ENCODE measurements at places on chromosomes 4 and X.
A peak's percentile ranks its signal among the peaks of the same experiment; 100 is the strongest.

- no peak for DNase-seq
These were observed 99.8 kb downstream of the ARSF start for GRCh38 chrX:3141031-3141430.

- DNase-seq: no peak
These were observed 55.2 kb downstream of the GLRA2 start for GRCh38 chrX:14584548-14584947.

- no peak for DNase-seq
These were observed 30.4 kb downstream of the SCML1 start for GRCh38 chrX:17767734-17768133.

DNA sequence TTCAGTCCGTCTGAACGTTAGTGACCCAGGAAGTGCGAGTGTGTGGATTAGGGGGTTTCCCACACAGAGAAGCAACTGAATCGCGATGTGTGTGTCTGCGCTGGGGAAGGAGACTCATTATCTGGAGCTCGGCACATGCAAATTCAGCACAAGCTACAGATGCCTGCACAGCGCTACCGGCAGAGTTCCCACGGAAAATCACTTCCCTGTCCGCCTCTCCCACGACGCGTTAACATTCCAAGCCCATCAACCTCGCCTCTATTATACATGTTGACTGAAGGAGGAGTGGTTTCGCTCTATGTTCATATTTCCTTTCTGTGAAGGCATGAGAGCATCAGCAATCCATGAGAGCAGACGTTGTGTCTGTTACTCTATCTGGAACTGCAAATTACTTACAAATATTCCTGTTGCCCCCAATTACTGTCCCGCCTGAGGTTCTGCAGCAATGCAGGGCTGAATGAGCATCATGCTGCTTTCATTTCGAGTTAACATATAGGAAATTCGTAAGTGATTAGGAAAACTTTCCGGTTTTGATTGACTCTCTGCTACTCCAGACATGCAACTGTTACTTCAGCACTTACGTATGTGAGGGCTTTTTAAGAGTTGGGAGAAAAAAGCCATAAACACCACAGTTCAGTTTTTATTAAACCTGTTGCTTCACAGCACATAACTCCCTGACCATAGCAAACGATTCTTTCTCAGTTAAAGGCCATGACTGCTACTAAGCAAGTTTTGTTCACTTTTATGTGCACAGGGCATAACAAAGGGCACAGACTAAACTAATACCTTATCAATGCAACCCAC, 15.0 kb upstream of the MTNR1A start:
- DNase-seq: peak; percentile 77

Data from kidney glomerular epithelial cell (primary cell).